Stimulated activated CD4-positive, alpha-beta T cell treated with anti-CD3 and anti-CD28 coated beads, Interleukin-2, amount 100 ng/mL, for 24 hours (primary cell): ENCODE measurements at places on chromosomes 1 and 21.

DNA sequence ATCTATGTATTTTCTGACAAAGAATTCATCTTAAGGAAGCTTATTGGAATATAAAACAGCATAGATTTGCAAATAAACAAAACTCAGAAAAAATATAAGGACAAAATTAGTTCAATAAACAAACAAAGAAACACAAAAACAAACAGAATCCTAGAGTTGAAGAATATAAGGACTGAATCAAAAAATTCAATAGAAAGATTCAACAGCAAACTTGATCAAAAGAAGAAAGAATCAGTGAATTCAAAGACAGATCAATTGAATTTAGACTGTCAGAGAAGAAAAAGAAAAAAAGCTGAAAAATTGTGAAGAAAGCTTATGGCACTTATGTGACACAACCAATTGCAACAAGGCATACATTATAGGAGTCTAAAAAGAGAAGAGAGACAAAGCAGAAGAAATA is 770.0 kb upstream of the RGS18 start:
- DNase-seq, result no peak

DNA sequence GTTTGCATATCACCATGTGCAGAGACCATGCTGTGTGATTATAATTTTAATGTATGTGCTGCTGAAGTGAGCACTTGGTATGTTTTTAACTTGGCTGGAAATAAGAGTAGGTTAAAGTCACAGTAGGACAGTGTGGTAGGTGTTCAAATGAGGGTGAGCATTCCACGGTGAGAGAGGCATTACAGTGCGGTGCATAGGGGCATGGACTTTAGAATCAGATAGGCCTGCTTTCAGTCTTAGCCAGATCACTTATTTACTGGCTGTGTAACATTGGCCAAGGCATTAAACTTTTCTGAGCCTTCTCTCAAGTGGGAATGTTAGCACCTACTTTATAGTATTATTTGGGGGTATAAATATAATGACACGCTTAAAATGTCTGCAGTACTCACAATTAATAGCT is 43.2 kb downstream of the GIPC2 start:
- no peak for DNase-seq

DNA sequence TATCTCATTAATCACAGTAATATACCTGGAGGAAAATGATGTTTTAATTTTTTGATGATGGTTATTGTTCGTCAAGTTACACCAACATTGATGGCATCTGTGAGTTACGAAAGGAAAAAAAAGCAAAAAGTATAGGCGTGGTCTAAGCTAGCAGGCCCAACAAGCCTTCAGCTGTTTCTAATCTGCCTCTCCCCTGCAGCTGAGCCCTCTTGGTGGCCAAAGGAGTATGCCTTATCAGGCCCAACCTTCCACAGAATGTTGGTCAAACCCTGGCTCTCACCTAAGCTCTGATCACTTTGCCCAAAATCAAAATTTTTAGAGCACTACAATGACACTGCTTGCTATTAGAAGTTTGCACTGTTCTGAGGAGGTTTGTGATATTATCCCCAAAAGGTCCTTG is 4.9 kb downstream of the C1orf105 start:
- no peak for DNase-seq

DNA sequence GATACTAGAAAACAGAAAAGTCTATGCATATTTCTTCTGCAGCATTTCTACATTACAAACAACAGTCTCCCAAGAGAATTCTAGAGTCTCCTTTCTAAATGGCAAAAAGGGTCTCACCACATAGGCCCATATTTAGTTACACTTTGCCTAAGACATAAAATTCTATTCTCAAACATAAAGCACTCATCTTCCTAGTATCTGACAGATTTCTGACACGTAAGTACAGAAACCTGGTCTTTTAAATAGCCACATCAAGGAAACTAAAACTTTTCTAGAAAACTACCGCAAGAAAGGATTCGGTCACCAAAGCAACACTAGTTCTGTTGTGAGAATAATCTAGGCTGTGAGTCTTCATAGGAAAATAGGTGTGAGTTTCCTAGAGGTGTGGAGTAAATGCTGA is 33.6 kb upstream of the CTSK start:
- DNase-seq, result no peak

GRCh38 chr21:46639489-46640386 is 4.3 kb downstream of the PRMT2 start:
- DNase-seq, result no peak

DNA sequence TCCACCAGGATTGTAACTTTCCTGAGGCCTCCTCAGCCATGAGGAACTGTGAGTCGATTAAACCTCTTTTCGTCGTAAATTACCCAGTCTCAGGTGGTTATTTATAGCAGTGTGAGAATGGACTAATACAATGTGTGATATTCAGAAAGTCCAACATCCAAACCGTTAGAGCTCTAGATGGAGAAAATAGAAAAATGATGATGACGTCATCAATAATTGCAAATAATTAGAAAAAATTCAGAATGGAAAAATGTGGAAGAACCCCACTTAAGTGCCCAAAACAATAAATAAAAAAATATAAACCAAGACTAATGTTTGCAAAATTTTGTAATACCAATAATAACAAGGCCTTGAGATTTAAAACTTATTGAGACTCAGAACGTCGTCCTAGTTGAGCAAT is 103.0 kb upstream of the PLPPR5 start:
- DNase-seq, result no peak

GRCh38 chr1:58108783-58109182 is 437.7 kb downstream of the OMA1 start:
- no peak for DNase-seq

DNA sequence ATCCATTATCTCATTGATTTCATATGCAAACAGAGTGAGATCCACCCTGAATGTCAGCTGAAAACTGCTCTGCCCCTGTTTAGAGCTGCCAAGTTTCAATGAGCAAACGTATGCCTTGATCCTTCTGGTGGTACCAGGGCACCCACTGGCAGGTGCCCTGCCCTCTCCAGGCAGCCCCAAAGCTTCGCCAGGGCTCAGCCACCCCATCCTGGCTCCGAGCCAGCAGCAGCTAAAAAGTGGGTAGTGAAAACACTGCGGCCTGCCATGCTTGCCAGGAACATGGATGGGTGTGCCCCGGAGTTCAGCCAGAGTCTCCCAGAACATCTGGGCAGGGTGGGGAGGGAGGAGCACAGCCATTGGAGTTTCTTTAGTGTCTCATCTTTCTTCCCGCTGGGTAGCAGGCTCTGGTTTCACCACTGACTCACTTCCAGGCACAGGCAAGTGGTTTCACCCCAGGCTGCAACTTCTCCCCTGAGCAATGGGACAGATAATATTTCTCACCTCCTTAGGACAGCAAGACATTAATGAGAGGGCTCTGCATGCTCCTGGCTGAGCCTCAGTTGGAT is 8.1 kb upstream of the LMX1A start:
- DNase-seq, result no peak

DNA sequence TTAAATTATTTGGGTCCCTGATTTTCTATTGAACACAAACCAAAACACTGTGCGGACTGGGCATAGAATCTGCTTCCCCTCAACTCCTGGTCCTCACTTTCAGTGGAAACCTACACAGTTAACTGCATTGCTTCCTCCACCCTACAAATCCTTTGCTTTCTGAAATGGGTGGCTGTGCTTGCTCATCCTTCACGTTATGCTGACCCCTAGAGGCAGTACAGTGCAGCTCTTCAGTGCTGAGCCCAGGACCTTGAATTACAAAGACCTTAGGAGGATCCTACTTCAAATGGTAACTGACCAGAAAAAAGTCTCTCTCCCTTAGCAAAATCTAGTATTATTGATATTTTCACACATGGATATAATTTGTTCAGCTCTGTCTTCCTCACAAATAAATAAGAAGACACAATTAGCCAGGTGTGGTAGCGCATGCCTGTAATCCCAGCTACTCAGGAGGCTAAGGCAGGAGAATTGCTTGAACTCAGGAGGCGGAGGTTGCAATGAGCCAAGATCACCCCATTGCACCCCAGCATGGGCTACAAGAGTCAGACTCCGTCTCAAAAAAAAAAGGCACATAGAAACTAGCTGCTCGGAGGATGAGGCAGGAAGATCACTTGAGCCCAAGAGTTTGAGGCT is 63.4 kb upstream of the L1TD1 start:
- DNase-seq, result peak; percentile 6

DNA sequence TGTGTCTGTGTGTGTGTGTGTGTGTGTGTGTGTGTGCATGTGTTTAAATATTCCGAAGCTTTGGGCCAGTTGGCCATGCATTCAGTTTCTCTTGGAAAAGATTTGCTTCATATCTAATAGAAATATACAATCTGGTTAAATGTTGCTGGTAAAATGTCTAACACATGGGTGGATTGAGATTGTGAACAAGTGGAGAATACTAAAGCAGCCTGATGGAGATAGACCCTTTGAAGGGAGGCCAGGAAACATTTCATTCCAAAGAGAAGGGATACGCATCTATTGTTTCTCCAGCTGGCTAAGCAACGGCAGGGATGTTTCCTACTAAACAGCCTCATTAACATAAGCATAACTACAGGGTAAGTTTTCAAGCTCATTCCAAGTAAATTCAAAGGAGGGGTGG is 257.5 kb upstream of the PTBP2 start:
- no peak for DNase-seq

DNA sequence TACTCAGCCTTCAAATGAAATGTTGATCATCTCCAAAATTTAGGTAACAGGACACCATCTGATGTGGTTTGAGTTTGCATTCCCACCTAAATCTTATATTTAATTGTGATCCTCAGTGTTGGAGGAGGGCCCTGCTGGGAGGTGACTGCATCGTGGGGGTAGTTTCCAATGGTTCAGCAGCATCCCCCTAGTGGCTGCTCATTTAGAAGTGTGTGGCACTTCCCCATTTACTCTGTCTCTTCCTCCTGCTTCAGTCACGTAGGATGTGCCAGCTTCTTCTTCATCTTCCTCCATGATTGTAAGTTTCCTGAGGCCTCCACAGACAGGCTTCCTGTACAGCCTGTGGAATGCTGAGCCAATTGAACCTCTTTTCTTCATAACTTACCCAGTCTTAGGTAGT is 731.2 kb downstream of the USP25 start:
- DNase-seq, result no peak

DNA sequence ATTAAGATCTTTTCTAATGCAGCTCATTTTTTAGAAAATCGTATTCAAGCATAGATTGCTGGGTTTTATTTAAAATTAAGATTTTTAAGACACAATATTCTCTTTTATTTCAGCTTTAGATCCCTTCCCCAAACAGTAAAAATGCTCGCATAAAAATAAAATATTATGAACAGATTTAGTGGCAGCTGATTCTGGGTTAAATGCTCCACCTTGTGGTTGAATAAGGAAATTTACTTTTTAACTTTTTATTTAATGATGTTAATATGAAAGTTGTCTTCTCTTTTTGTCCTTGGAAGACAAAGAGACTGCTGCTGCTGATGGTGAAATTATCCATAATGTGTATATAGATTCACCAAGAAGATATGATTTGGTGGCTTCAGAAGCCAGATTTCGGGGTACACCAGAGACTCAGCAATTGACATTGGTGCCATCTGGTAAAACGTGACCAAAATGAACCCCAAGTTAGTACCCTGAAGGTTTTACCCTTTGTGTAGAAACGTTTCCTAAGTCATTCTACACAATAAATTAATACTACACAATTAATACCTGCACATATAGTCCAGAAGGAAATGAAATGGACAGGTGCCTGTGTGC is 128.0 kb downstream of the ADAMTS1 start:
- DNase-seq, result no peak

GRCh38 chr1:33335020-33335419 is 14.1 kb upstream of the A3GALT2 start:
- no peak for DNase-seq

GRCh38 chr1:212255705-212256307 is 29.4 kb upstream of the PPP2R5A start:
- no peak for DNase-seq

DNA sequence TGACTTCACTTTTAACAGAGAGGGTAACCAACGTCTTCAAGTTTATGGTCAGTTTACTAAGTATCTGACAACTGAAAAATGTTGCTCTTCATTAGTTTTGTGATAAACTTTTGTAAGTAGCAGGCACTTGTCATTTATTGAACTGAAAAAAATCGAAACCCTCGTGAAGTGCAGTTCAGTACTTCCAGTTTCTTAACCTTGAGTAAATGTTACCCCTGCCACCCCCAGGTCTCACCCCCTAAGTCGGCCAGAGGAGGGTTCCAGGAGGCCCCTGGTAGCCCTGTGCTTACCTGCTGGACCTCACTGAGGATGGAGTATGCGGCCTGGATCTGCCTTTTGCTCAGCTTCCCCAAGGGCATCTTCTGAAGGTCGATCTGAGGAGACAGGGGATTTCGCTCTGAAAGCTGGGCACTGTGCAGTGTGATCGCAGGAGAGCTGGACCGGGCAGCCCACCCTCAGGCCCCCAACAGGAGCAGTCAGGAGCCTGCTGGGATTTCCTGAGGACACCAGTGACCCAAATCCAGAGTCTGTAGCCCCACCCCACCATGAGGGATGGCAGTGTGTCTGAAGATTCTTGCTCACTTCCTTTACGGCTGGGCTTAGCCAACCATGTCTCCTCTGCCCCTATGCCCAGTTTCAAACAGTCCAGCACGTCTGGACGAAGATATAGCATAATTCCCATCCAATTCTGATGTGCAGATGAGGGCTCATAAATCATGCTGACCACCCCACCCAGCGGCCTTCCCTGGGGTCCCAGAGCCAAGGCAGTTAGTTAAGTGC is 37.6 kb downstream of the PARP1 start:
- no peak for DNase-seq

DNA sequence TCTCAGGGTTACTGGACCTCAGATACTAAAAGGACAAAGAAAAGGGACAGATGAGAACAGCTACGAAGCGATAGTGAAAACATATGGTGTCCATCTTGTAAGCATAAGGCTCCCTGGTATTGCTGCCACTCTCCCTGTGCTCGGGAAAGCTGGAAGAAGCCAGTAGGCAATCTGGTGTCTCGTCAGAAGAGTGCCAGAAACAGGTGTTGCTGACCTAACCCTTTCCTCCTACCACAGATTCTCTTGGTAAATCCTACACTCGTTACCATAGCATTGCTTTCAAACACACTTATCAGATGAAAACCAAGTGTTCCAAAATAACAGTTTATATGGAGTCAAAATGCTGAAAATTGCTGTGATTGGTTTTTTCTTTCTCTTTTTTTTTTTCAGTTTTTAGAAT is 146.3 kb downstream of the NRIP1 start:
- DNase-seq, result no peak

DNA sequence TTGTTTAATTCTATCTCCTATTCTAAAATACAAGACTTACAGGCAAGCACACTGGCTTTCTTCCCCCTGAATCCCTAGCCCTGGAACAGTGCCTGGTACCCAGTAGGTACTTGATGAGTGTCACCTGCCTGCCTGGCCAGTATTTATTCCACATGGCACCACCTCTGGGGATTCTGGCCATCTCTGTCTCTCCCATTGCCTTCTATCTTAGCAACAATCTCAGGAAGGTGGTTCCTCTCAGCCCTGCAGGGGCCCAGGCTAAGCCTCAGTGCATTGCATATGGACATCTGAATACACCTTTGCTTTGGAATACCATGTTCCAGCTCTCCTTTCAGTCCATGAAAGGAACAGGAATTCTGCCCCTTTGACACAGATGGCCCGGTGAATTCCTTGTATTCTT is 81.0 kb downstream of the HIVEP3 start:
- no peak for DNase-seq

DNA sequence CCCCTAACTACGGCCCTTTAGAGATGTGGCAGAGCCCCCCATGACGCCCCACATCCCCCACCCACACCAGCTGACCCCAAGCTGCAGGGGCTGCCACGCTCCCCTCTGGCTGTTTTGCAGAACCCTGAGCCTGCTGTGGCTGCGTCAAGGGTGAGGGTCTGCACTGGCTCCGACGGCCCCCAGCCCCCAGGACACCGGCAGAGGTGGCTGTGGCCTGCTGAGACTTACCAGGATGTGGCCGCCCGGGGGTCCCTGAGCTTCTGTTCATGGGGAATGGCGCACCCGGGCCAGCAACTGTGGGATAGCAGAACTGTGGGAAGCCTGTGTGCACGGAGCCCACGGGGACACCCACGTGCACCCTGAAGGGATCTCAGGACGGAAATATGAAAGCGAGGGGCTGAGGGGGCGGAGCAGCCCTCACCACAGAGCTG is 12.8 kb upstream of the RNF223 start:
- no peak for DNase-seq
